Stimulated activated CD4-positive, alpha-beta T cell treated with anti-CD3 and anti-CD28 coated beads, Interleukin-15, amount 100 ng/mL, for 1 hour (primary cell): ENCODE measurements at places on chromosomes 4 and X.

DNA sequence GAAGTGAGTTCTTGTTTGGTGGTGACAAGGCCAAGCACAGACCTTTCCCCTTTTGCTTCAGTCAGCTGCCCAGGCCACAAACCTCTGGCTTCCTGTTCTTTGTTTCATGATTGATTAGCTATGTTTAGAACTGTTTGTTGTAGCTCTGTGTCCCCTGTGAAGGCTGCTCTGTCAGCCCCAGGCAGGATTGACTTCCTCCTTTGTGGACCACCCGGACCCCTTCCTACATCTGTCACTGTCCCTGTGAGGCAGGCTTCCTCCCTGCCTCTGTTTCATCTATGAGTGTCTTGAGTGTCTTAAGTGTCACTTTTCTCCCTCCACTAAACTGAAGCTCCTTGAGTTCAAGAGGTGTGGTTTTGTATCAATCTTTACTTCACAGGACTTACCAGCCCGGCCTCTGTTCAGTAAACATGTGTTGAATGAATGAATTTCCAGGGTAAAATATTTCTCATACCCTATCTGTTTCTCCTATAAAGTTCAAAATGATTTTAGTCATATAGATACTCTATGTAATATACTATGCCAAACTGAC is 83.5 kb downstream of the ZNF674 start:
- no peak for DNase-seq

GRCh38 chrX:40414335-40414734 is 166.4 kb upstream of the ATP6AP2 start:
- no peak for DNase-seq

- DNase-seq: no peak
Measured at GRCh38 chrX:4129626-4130025, 416.2 kb upstream of the PRKX start.

- DNase-seq: no peak
Measured at GRCh38 chr4:35105486-35105885, 1138.8 kb downstream of the ARAP2 start.

DNA sequence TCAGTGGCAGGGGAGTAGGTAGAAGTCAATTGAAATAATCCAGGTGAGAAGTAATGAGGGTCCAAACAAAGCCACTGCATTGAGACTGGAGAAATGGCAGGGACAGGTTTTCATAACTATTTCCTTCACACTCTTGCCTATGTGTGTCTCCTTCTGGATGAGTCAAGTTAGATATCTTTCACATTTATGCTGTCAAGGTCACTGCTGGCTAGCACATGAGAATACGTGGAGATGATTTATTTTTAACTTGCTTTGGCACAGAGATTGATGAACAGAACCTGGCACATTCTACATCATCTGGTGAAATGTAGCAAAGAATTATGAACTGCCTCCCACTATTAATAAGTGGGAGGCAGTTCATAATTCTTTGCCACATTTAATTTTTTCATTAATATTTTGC is 66.7 kb upstream of the BOD1L1 start:
- no peak for DNase-seq
